Dorsolateral prefrontal cortex (tissue), 122 donors: ENCODE measurements at places on chromosomes 12 and 14.

DNA sequence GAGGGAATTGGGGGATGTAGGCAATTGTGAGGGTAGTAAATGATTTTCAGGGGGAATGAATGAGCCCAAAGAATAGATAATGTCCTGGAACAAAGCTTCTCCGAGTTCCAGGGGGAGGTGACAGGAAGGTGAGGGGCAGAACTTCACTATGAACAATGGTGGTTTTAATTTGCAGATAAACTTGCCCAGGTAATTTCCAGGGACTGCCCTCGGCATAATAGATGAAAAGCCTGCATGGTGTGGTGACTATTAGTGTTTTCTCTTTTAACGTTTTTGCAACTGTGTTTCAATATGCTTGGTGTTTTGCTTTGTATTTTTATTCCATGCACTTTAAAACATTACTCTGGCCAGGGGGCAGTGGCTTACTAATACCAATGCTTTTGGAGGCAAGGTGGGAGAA lies 325.2 kb upstream of the RGS6 start:
- no peak for DNase-seq

- DNase-seq = no peak
These were observed 118.3 kb downstream of the DAAM1 start for GRCh38 chr14:59306775-59307174.

DNA sequence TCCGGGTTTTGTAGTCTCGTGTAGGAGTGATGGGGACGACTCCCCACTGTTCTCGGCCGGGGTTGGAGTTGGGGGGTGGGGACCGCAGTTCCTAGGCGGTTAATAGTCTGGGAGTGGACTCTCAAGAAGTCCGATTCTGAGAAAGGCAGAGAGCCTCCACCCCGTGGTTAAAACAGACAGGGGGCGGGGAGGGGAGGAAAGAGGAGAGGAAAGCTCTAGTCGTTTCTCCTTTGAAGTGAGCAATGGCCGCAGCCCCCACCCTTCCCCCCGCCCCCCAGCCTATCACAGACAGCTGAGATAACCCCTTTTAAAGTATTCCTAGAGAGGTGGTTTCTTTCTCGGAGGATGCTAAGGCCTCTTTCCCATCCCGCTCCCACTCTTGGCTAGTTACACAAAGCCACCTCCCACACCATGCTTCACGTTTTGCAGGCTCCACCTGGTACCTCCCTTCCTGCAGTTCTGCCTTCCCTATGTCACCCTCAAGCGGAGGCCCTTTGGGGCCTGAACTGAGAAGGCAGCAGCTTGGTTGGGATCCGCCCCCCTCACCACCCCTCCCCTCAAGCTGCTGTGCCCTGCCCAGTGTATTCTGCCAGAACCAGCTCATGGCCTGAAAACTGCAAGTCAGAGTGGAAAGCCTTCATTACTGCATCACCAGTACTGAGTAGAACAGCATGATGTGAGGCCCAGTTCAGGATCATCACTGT lies 853 bp downstream of the USP5 start:
- DNase-seq = peak; percentile 63

DNA sequence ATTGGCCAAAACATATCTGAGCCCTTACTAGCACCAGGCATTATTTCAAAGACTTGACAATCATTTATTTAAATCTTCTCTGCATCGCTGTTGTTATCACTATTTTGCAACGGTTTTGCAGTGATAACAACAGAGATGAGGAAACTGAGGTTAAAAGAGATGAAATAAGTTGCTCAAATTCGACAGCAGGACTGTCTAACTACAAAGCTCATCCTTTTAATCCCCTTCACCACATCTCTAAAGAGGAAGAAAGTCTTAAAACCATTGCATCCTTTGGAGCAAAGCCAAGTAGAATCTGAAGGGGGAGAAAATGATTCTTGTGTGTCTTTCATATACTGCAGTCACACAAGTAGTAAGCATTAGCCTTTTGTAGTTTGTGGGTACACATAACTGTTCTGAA lies 14.8 kb upstream of the ETNK1 start:
- DNase-seq = no peak

DNA sequence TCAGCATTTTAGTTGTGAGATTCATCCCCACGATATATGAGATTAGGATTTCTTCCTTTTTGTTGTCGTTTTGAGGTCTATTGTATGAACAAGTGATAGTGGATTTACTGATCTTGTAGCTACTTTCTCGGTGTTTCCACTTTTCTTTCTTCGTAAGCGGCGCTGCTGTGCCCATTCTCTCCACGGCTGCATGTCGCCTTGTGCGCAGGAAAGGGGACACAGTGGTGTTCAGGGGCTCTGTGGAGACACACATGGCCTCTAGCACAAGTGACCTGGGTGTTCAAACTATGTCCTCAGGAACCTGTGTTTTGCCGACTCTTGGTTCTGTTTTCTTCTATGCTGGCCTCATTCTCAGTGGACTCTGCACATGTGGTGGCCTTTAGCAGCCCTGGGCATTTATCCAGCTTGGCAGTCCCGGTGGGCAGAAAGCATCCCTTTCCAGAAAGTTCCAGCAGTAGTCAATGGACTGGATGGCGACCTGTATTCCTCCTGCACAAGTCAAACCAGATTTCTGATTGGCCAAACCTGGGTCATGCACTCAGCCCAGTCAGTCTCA lies 18.7 kb downstream of the CKAP4 start:
- no peak for DNase-seq

DNA sequence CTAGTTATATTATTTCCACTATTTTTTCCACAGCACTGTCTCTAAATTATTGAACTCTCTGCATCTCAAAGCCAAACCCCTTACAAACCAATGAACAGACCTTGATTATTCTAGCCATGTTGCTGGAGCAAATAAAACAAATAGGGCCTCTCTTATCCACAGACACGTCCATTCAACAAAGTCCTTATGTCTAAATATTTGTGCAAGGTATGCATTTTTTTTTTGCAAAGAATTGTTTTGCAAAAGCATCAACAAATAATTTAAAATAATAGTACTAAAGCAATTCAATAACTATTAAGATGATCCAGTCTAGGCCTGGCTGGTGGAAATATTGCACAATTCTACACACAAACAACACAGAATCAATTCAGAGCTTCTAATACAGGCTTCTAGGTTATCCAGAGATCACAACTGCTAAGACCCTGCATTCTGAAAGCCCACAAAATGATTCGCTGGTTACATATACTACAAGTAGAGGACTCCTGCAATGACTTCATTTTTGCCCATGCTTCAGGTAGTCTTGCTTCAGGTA lies 221.0 kb downstream of the SLC25A21 start:
- DNase-seq = no peak

GRCh38 chr12:86226481-86226880 lies 29.7 kb downstream of the MGAT4C start:
- no peak for DNase-seq

GRCh38 chr12:69388371-69388770 lies 28.8 kb downstream of the YEATS4 start:
- no peak for DNase-seq

GRCh38 chr14:38139926-38140325 lies 67.8 kb upstream of the SSTR1 start:
- no peak for DNase-seq

DNA sequence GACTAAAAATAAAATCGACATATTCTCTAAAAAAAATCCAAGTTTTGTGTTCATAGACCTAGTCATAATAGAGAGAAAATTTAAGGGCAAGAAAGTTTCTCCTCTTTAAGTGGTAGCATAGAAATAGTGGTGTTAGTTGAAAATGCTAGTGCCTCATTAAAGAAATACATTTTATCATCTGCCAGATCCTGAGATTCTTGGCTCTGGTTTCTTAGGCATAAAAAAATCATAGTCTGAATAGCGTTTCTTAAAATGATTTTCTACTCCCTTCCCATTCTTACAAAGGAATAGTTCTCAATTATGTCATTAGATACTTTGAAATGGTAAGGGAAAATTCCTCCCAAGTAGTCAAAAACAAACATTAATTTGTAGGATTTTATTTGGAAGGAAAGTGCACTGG lies 212.8 kb downstream of the NELL2 start:
- no peak for DNase-seq

DNA sequence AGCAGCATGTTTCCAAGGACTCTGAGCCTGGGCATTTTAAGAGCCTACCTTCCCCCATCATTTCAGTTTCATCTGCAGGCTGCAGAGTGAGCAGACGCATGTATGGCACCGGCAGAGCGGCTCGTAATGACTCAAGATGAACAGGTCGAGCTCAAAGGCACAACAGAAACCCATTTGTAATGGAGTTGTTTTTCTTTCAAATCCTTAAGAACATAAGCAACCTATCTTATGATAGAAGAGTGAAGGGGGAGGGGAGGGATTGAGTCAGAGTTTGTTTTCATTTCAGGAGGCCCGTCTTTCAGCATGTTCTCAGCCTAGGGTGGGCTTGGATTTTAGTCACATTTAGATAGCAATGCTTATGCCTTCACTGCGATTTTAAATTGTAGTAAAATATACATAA lies 54.9 kb upstream of the CISTR start:
- DNase-seq = no peak

DNA sequence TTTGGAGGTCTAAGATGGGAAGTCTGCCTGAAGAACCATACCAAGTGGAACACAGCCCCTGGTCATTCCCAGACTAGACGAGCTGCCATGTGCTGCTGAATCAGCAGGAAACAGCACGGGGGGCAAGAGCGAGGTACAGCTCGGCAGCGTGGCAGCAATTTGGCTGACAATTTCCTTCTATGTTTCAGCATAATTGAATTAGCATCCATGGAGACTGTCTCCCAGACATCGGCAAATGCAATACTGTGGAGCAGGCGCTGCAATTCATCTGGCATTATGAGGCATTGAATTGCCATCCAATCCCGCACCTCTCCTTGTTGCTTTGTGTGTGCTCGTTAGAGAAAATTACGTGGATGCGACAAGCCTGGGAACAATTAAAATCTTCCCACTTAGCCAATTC lies 46.0 kb upstream of the CCDC60 start:
- no peak for DNase-seq

DNA sequence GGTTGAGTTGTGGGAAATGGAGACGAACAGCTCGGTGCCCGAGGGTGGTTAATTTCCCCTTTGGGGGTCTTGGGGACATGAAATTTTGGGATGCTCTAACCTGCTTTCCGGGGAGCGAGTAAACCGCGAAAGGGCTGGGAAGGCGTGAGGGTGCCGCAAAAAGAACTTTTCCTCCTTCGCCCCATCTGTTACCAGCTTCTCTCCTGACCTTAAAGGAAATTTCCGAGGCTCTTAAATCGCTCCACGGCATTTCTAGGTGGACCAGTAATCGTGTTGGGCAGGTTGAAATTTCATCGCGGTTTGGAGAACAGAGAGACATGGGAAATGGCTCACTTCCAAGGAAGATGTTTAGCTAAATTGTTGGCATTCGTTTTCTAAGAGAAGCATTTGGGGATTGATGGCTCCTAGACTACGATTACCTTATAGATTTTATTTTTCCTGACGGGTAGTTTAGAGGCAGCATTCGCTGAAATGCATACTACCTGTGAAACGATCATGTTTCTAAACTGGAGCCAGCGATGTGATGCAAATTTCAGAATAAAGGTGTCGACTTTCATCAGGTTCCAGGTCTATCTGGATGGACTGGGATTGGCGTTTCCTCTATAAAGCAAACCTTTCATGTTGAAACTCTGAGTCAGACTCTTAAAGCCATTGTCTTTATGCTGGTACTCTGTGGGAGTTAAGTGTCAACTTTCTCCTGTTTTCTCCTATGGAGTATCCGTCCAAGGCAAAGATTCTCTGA lies 414.5 kb downstream of the PCNX1 start:
- DNase-seq = no peak

DNA sequence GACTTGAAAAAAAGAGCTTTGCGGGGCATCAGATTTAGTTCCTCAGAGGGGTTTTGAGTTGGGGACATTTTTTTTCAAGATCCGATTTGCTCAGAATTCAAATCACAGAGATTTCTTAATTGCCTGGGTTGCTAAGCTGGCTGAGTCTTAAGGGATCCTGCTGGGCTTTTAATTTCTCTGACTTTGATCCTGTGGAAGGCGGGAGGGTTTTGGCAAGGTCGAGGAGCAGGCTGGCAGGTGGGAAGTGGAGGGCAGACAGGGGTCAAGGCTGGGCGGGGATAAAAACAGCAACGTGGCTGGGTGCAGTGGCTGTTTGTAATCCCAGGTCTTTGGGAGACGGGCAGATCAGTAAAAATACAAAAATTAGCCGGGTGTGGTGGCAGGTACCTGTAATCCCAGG lies 33.5 kb upstream of the CCDC63 start:
- DNase-seq = no peak

GRCh38 chr14:85243321-85243720 lies 286.6 kb upstream of the FLRT2 start:
- no peak for DNase-seq

DNA sequence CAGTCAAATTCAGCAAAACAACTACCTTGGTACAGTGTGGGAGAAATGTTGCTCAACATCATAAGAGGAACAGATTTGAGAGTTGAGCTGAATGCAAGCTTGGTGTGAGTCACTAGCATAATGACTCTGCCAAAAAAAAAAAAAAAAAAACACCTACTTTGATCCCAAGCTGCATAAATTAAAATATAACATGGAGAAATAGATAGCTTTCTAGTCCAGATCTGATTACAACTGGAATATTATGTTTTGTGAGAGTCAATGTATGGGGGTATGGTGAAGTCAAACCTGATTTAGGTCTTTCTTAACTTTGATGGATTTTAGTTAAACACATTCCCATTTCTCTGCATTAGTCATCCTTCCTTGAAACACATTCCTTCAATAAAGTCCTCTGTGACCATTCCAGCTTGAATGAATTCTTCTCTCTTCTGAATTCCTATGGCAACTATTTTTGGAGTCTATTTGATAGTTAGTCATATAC lies 188.1 kb downstream of the SLC5A8 start:
- no peak for DNase-seq

DNA sequence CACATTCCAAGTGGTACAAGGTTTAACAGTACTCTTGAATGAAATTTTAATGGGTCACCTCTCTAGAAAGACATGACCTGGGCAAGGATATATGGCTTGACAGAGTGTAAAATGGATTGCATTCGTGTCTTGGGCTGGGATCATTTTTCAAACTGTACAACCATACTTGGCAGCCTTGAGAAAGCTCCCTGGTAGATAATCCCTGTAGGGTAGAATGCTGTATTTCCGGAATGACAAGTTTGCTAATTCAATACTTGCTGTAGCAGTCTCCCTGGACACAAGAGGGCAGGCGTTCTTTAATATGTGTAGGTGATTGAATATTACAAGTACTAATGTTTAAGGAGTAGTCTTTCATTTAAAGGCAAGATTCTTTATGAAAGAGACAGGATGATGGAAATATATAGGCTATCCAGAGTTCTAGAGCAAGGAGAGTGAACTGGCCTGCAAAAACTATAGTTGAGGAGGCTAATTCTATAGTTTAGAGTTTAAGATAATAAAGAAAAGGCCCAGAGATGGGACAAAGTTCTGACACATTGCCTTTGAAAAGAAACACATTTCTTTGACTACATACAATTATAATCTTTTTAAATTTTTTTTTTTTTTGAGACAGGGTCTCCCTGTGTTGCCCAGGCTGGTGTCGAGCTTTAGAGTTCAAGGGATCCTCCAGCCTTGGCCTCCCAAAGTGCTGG lies 53.4 kb downstream of the PLBD1 start:
- DNase-seq = no peak

- DNase-seq = no peak
These were observed 1228.2 kb upstream of the TMEM132C start for GRCh38 chr12:127038761-127039160.

- DNase-seq = no peak
These were observed 462.0 kb upstream of the SYT1 start for GRCh38 chr12:78402366-78403134.
